ENCODE measurements at places on chromosomes 3 and 15. TPM values are rescaled to one million over a fixed set of nuclear protein-coding genes. Genes with fewer than 3 reads are reported as not detected.

Gene ABI3BP
- 5.2 TPM for total RNA-seq

Gene GABRG3
- not detected for total RNA-seq

Gene CPLX3
- total RNA-seq, result 0.29 TPM

Gene AGBL1
- total RNA-seq, result not detected

DNA sequence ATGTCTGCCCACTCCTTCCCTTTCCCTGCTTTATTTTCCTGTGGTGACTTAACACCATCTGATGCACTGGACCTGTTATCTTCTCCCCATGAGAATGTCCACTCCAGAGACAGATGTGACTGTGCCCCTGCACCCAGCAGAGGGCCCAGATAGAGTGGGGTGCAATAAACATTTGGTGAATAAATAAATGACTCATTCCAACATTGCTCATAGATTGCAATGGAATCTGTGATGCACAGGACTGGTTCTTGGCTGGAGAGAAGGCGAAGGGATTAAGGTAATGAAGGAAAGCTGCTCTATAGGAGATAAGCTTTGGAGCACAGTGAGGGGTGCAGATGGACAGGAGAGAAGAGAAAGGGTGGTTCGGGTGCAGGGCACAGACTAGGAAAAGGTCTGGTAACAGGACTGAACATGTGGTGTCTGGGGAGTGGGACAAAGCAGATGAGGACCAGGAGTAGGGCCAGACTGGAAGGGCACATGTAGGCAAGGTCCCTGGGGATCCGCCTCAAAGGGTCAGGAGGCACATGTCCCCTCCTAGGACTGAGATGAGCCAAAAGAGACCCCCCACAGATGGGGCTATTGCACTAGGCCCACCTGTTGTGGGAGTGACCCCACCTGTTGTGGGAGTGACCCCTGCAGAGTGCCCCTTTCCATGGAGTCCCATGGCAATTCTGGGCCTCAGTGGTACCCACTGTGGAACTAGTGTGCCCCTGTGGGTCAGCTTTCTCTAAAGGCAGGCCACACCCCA is 17.5 kb upstream of the POC1A start:
- DNase-seq, result no peak

GRCh38 chr3:72633121-72633520 is 215.1 kb downstream of the SHQ1 start:
- no peak for DNase-seq

GRCh38 chr3:18190646-18191045 is 234.5 kb downstream of the SATB1 start:
- DNase-seq, result no peak

- no peak for DNase-seq
Measured at GRCh38 chr15:68107142-68107541, 53.0 kb downstream of the PIAS1 start.

GRCh38 chr3:136336329-136337100 is 86.4 kb downstream of the PCCB start:
- no peak for DNase-seq

Measured in Calu3 (cell line).